Activated CD4-positive, alpha-beta memory T cell treated with anti-CD3 and anti-CD28 coated beads for 36 hours (primary cell): ENCODE measurements at places on chromosomes 11 and 22.

GRCh38 chr11:128574576-128575011, 12.8 kb downstream of the ETS1 start:
- DNase-seq, result no peak

DNA sequence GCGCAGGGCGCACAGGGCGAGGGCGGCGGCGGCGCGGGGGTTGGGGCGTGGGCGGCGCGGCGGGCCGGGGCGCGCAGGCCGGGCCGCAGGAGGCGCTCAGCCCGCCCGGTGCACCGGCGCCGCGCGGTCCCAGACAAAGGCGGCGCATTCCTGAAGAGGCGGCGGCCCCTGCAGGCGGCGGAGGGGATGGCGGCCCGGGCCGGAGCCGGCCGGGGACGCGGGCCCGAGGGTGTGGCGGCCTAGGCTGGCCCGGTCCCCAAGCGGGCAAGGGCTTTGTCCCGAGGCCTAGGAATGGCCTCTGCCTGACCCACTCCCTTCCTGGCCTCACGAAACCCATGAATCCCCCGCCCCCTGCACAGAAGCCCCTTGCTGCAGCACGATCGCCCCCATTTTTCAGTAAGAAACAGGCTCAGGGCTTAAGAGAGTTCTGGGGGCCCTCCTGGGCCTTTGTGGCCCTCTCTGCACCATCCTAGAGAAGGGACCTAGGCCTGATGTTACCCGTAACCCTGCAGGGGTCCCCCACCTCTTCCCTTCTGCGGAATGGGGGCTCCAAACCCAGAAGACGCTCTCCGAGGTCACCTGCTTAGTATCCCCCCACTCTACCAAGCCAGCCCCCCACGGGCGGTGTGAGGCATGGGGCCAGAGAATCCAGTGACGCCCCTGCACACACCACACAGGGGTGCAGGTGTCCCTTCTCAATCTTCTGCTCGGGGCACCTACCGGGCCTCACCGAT, at the start of gene RTN4R:
TSS of gene RTN4R (minus strand) at position 40 of the 734 bp plus-strand sequence. CDS start 226 bp downstream, outside the sequence.
- peak; percentile 70 for DNase-seq

GRCh38 chr11:2214527-2215229, 43.1 kb upstream of the TH start:
- no peak for DNase-seq

DNA sequence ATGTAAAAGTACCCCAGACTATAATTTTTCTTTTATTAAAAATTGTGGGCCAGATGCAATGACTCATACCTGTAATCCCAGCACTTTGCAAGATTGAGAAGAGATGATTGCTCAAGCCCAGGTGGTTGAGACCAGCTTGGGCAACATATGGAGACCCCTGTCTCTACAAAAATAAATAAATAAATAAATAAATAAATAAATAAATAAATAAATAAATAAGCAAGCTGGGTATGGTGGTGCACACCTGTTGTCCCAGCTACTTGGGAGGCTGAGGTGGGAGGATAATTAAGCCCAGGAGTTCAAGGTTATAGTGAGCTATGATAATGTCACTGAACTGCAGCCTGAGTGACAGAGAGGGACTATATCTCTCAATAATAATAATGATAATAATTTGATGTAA, 66.1 kb upstream of the CCDC179 start:
- no peak for DNase-seq

DNA sequence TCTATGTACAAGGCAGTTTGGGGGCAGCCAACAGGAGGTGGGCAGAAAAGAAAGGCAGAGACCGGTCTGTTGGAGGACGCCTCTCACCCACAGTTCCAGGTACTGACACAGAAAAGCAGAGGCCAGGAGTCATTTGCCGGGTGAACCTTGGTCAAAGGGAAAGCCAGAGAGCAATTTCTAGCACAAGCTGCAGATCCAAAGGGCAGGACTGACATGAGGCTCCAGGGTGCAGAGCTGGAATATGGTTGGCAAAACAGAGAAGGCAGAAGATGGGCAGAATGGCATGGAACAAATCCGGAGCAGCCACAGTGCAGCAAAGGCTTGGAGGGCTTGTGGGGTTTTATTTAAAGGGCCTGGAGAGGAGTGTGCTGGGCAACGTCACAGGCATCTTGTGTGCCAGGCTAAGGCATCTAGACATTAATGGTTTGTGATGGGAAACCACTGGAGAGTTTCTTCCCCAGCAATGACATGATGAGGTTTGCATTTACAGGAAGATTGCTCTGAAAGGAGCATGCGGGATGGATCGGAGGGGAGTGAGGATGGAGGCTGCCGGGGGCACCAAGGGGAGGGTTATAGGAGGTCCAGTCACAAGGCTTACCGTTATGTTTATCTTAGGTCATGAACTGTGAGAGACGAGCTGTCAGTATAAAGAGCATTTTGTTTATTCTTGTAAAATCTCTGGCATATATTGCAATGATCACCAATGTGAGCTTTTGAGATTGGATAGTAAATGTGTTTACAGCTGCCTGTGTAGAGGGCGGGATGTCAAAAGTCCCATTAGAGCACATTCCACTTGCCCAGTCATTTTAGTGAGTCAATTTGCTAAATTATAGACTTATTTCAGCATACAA, 5.7 kb upstream of the MMP20 start:
- DNase-seq, result no peak

DNA sequence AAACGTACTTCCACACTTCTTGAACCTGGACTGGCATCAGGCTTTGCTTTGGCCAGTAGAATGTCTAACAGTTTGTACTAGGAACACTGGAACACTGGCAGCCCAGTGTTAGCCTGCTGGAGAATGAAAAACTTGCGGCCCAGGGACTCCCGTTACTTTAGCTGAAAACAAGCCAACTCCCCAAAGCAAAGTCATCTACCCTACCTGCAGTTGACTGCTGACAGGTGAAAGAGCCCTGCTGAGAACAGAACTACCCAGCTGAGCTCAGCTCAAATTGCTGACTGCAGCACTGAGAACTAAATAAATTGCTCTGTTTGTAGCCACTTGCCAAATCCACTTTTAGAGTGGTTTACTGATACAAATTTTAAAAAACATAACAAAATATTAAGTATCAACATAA, 342.5 kb downstream of the LRRC4C start:
- no peak for DNase-seq

GRCh38 chr11:8650401-8650990, 32.0 kb downstream of the TRIM66 start:
- no peak for DNase-seq

GRCh38 chr11:83241291-83241946, 44.7 kb downstream of the CCDC90B start:
- peak; percentile 26 for DNase-seq

DNA sequence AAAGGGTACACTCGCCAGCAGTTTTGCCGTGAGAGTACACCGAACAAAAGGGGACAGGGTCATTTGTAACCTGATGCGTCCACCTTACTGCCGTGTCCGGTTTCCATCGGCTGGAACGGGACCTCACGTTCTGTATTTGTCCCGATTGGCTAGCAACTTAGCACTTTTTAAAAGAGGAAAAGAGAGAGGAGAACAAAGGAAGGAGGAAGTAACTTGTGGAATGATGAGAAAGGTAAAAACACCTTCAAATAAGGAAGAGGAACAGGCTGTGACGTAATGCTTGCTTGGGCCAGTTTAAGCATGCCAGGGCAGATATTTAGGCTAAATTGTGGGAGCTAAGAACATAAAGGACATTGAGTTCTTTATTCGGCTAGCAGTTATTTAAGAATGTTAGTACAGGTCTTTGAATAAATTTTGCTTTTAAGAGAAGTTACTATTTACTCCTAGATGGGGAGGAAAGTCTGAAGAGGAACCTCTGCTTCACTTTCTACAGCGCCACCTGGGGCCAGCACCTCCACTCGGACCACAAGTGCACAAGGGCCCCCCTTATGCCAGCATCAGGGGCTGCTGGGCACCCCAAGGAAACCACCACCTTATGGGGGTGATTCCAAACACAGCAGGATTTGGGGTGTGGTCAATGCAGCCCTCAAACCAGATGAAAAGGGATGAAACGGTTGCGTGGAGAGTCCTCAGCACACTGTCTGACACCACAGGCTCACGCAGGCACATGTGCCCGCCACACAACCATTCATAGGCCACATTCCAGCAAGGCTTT, 5.8 kb downstream of the ARSA start:
- DNase-seq, result peak; percentile 60

- no peak for DNase-seq
These were observed 10.9 kb downstream of the HEPHL1 start for GRCh38 chr11:94032066-94032465.

GRCh38 chr22:30733181-30733631, 38.5 kb downstream of the OSBP2 start:
- DNase-seq, result no peak

GRCh38 chr11:27701355-27702105, 1.3 kb upstream of the BDNF start:
- no peak for DNase-seq

- no peak for DNase-seq
These were observed 904.5 kb upstream of the API5 start for GRCh38 chr11:42407341-42407740.

GRCh38 chr11:92329137-92329536, 104.5 kb downstream of the FAT3 start:
- no peak for DNase-seq

GRCh38 chr11:87753143-87753542, 422.1 kb downstream of the RAB38 start:
- no peak for DNase-seq

DNA sequence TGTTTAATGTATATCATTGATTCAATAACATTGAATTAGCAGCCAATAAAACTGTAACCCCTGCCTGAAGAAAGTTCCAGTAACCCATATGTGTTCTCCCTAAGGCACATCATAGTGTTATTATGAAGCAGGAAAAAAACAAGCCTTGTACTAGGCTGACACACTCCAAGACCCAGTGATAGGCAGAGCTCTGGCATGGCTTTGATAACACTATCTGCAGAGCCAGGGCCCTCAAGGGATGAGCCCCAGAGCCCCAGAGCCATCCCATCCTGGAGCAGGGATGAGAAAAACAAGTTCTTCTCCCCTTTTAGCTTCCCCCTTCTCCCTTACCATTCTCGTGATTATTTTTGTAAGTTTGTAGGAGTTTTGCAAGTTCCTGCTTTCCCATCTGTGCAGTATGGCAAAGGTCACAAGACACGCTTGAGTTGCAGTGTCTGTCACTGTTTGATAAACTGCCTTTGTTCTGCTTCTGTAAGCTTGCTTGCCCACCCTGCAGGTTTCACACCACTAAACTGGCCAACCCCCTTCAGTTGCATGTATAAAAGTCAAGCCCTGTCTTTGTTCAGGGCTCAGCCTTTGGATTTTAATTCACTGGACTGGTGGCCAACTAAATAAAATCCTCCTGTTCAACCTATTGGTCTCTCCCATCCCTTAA, 22.3 kb upstream of the GUCY1A2 start:
- DNase-seq, result no peak

GRCh38 chr22:44086271-44087088, 62.4 kb downstream of the PARVB start:
- no peak for DNase-seq

GRCh38 chr11:118175993-118176777, at the start of gene SCN2B:
Gene SCN2B (minus strand): TSS chr11:118176639. CDS start chr11:118176431, 208 bp downstream.
- DNase-seq, result no peak

GRCh38 chr11:109405671-109406070, 16.3 kb upstream of the C11orf87 start:
- DNase-seq, result no peak

DNA sequence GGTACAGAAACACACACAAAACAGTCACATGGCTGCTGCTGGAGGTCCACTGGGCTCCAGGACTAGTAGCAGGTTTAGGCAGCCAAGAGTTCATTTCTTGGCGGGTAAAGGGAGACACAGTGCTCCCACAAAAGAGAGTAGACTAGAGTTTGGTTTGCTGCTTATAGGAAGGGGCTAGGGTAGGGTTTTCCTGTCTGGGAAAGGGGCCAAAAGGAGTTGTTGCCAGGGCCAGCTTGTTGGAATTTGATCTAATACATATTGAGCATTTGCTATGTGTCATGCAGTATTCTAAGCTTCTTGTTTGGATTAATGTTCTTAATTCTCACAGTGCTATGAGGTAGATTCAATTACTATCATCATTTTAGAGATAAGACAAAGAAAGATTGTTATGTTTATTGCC, 195.1 kb upstream of the PLET1 start:
- no peak for DNase-seq

GRCh38 chr11:3920148-3920852, 64.8 kb downstream of the STIM1 start:
- peak; percentile 87 for DNase-seq

DNA sequence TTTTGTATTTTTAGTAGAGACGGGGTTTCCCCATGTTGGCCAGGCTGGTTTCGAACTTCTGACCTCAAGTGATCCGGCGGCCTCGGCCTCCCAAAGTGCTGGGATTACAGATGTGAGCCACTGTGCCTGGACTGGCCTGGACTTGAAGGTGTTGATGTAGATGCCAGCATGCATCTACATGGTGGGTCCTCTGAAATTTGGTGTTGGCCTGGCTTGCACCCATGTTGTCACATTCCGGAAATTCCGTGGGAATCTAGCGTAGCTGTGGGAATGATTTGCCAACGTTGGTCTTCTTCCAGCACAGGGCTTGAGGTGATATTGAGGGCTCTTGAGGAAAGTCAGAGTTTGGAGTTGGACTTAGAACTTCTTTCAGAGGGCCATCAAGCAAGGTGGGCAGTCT, 6.5 kb downstream of the PACS1 start:
- no peak for DNase-seq

GRCh38 chr11:103465555-103466140, 356.4 kb downstream of the DYNC2H1 start:
- DNase-seq, result no peak

GRCh38 chr11:72752088-72752914, at the start of gene ARAP1:
Gene ARAP1 (minus strand): TSS chr11:72752408. CDS start chr11:72727128, 25,280 bp downstream.
- peak; percentile 85 for DNase-seq

DNA sequence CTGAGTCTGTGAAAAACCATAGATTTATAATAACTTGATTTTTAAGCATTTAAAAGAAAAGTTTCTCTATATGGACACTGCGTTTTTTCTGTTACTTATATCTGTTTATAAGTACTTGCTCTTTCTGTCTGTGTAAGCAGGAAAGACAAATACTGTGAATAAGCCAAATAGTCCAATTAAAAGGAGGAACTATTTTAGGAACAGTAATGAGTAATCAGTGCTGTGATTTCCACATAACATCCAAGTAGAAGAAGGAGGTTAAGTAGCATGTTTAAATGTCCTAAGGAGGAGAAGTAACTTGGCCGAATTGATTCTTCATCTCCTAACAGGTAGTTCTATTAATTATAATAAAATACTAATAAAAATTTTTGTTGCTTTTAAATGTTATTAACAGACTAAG, 40.8 kb downstream of the ZNF214 start:
- no peak for DNase-seq

DNA sequence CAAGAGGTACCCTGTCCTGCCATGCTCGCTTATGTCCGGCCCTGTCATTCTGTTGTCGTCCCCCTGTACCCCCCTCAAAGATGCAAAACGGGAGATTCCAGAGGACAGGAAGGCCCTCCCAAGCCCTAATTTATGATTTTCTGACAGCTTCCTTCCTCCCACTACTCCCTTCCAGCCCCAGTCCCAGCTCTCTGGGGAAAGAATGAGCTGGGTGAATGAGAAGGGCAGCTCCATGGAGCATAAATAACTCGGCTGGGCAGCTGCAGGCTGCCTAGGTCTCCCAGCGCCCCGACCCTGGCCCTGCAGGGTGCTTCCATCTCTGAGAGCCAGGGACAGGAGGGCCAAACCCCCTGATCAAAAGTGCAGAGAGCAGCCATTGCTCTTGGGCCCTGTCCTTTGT, 3.9 kb upstream of the EMID1 start:
- no peak for DNase-seq
